ENCODE measurements at places on chromosomes 13 and 19.

GRCh38 chr19:10888421-10888866 is 17.1 kb downstream of the CARM1 start:
- no peak for DNase-seq

DNA sequence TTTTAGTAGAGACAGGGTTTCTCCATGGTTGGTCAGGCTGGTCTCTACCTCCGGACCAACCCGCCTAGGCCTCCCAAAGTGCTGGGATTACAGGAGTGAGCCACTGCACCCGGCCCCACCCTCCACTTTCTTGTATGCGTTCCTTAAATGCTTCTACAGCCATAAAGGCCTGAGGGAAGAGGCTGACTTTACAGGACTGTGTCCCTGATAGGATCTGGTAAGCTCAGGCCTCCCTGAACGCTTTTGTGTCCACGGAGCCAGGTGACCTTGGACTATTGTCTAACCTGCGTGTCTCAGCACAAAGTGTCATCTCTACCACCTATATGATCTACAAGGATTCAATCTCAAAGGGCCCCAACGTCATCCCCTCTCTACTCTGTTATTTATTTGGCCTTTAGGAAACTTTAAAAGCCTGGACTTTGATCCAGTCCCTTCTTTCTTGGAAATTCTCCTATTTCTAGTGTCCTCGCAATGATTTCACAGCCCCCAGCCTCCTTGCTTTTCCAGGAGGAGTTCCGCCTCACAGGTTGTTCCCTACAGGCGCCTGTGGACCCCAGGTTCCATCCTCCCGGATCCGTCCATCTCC is 701 bp downstream of the ZNF552 start:
- DNase-seq, result no peak

GRCh38 chr19:58350871-58351557 is 2.3 kb downstream of the A1BG start:
- no peak for DNase-seq

DNA sequence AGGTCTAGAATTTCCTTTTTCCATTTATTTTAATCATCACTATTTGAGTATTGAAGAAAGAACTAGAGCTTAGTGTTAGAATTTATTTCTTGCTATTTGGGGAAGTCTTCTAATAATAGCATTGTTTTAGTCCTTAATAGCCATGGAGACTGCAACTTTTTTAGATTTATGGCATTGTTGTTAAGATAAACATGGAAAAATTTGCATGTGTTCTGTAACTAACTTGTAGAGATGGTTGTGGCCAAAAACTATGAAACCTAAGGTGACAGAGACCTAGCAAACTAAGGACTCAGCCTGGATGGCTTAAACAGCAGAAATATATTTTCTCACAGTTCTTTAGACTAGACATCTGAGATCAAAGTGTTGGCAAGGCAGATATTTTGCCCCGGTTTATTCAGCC is 246.4 kb downstream of the SPRY2 start:
- no peak for DNase-seq

DNA sequence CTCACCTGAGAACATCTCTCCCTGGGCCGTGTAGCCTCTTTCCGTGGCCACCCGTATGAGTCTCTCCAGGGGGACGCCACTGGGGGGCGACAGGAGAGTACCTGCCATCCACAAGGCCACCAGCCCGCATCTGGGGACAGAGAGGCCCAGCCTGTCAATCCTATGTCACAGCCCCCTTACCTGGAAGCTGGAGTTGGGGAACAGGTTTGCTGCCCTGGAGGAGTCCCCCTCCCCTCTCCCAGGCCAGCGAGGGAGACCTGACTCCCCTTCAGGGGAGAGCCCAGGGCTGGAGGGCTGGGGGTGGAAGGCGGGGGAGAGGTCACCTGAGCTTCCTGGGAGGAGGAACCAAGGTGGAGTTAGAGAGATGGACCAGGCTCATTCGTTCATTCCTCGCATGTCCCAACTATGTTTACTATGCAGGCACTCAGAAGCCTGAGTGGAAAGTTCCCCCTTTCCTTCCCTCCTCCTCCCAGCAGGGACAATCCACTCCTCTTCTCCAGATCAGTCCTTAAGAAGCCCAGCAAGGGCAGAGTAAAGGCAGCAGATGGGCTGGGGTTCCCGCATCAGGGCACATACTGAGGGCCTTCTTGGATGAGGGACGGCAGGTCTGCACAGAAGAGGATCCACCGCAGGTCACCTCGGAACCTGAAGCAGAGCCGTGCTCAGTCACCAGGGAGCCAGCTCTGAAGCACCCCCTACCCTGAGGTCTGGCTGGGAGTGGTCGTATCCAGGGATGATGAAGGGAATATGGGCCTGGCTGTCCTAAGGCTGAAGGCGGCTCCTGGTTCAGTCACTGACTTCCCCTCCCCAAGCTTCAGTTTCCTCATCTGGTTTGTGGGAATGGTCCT is 5.5 kb downstream of the ACTMAP start:
- no peak for DNase-seq

DNA sequence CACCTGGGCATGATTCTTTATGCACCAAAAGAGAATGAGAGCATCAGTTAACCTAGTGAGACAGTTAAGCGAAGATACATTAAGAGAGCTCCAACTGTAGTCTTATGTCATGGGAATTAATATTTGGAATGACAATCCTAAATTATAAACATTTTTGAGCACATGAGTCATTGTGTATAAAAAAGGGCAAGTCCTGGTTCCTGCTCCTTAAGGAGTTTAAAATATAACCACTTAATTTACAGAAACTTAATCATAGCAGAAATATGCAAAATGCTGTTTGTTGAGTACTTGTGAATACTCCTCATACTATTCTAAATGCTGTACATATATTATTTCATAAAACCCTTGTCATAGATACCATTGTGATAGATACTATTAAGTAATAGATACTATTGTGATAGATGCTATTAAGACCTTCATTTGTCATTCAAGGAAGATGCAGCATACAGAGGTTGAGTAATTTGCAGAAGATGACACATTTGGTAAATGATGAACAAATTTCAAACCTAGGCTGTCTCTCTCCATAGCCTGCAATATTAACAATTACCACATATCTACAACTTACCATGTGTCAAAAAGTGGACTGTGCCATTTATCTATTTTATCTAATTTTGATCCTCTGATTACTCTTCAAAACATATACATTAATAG is 301.0 kb downstream of the TBC1D4 start:
- no peak for DNase-seq

GRCh38 chr13:93810264-93810663 is 583.7 kb downstream of the GPC6 start:
- DNase-seq, result no peak

- no peak for DNase-seq
Measured at GRCh38 chr13:32861304-32861703, 154.9 kb upstream of the KL start.

- peak; percentile 5 for DNase-seq
Measured at GRCh38 chr19:49987159-49987698, 26.3 kb upstream of the SIGLEC11 start.

- DNase-seq, result no peak
Measured at GRCh38 chr19:50384685-50385535, 763 bp downstream of the POLD1 start.

DNA sequence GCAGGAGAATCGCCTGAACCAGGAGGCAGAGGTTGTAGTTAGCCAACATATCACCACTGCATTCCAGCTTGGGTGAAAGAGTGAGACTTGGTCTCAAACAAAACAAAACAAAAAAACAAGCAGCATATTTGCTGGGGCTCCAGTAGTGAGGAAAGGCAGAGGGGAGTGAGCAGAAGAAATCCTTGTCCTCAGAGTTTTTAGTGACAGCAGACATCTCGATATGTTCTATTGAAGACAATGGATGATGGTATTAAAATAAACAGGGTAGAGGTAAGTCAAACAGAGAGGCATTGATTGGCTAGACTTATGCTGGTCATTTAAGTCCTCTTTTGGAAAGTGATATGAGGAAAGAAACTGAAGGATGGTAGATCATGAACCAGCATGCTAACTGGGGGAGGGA is 19.0 kb downstream of the NLRP7 start:
- DNase-seq, result no peak

DNA sequence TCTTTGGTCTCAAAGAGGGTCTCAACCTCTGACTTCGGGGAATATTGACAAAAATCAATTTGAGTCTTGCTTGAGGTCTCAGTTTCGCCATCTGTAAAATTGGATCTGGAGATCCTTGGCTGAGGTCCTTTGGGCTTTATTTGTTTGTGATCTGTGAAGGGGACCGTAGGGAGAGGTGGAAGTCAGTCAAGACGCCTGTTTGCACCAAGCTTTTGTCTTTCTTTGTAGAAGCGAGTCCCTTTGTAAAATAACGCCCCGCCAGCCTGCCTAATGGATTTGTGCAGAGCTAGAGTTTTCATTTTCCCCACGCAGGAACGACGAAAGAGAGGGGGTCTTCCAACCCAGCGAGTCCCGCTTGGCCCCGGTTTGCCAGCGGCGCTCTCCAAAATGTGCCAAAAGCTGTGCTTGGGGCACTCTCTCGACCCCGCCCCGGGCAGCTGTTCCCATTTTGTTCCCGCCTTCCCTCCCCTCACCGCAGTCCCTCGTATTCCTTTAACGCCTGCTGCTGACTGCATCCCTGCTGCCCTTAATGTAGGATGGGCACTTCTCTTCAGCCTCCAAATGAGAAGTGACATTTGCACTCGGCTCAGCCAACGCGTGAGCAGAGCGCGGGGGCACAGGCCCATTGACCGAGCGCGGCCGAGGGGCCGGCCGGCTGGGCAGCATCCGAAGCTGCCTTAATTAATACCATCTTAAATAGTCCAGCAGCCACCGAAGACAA is 13.0 kb downstream of the ZIC5 start:
- DNase-seq, result no peak

DNA sequence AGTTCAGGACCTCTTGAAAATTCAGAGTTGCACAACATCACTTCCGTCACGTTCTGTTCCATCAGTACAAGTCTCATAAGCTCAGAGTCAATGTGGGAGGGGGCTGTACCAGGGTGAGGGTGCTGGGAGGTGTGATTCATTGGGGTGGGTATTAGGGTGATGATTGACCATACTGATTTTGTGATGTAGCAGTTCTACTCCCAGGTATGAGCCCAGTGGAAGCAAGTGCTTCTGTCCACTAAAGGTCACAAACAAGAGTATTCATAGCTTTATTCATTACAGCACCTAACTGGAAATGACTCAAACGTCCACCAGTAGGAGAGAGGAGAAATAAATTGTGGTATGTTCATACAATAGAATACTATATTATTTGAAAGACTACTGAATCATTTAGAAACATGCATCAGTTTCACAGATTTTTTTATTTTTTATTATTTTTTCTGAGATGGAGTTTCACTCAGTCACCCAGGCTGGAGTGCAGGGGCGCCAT is 12.1 kb upstream of the UPF3A start:
- DNase-seq, result no peak

DNA sequence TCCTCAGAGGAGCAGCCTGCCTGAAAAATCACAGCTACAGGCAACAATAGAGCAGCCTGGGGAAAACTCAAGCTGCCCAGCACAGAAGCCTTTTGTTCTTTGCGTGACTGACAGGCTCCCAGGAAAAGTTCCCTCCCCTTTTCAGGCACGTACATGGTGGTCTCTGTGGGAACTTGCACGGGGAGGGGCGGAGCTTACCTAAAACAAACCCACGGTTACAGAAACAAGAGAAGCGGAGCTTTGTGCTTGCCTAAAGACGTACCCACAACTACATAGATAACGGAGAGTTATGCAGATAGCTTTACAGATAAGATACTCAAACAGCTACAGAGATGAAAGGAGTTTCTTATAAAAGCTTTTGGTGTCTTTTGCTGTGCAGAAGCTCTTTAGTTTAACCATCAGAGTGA is 11.4 kb downstream of the ETFB start:
- no peak for DNase-seq

DNA sequence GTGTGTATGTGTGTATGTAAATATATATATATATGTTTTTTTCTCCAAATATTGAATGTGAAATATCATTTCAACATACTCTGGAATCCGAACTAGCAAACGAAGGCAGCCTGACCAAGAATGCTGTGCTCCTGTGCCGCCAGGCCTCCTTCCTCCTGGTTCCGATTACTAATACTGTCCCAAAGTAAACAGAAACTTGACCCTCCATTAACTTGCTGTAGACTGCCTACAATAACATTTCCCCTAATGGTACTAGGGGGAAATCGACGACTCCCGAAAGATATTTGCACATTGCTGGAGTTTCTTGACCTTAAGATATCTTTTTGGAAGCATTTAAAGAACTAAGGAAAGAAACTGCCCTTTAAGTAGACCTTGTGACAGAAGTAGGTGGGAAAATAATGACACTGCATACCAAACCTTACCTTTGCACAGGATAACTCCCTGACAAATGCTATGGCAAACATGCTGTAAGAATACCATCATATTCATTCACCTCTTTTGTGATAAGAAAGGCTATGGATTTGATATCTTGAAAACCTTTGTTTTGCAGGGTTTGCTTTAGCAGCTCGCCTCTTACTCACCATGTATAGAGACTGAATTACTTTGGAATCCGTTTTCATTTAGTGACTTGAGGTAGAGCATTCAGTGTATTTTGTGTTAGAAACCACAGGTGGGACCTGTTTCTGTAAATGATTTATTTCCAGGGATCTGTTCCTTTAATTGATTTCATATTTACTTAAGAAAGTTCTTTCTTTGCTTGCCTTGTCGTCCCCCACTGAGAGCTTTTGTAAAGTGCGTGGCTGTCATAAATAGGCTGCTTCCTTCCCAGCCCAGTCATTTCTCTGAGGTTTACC is 80.1 kb downstream of the KLF5 start:
- no peak for DNase-seq

GRCh38 chr13:112241288-112241687 is 134.9 kb upstream of the SPACA7 start:
- no peak for DNase-seq

DNA sequence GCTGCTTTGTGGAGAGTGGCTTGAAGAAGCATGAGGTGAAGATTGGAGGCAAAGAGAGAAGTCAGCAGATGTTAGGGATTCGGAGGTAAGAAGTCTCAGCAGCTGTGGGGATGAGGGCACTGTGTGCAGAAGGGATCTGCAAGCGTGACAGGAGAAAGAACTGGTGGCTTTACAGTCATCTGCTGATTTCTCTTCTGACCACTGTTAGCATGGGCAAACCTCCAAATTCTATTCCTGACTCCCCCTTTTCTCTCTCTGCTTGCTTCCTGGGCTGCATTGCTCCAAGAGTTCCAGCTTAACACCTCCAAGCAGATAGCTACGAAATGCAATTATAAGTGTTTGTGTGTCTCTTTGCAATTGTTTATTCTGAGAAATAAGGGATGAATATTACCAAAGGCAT is 159.6 kb downstream of the GGACT start:
- no peak for DNase-seq

DNA sequence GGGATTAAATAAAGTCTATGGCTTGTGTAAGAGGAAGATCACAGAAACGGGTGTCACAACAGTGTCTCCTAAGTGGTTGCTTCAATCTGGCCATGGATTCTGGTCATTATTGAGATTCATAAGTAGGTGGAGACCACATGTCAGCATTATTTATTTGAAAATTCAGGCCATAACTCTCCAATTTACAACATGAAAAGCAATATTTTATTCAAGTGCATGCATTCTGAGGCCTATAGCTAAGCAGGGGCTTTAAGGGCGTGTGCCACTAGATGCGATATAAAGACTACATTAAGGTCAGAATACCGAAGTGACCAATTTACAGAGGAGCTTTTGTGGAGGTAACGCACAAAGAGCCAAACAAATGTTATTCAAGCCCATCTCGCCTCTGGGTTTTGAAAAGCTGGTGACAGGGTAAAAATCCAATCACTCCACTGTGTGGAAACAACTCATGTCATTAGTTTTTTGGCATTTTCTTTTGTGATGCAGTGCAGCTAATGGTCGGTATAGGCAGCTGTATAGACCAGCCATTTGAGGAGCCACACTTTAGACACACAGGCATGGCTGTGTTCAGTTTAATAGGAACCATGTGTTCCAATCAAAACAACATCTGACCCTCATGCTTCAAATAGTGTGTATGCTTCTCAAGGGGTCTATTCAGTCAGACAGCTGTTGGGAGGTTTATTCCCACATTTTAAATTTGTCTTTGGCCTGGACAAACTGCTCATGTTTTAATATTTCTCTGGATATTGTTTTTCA is 123.7 kb downstream of the KL start:
- DNase-seq, result no peak
